ENCODE measurements at places on chromosomes 3 and 15. TPM values are rescaled to one million over a fixed set of nuclear protein-coding genes. Genes with fewer than 3 reads are reported as not detected.
A peak's percentile ranks its signal among the peaks of the same experiment; 100 is the strongest.

- no peak overlapping the region for H3K4me3 ChIP-seq
- H3K27me3 ChIP-seq = no peaks in the 10 kb centered on the region
- DNase-seq = no peak
Observed at GRCh38 chr15:71776304-71776703, 34.0 kb upstream of the NR2E3 start.

- no peaks in the 10 kb centered on the region for H3K36me3 ChIP-seq
- H3K27me3 ChIP-seq = no peaks in the 10 kb centered on the region
- no peak overlapping the region for H3K4me3 ChIP-seq
- no peak for DNase-seq
- H3K27ac ChIP-seq = no peak overlapping the region
Observed at GRCh38 chr3:189833996-189834395, 202.8 kb downstream of the TP63 start.

DNA sequence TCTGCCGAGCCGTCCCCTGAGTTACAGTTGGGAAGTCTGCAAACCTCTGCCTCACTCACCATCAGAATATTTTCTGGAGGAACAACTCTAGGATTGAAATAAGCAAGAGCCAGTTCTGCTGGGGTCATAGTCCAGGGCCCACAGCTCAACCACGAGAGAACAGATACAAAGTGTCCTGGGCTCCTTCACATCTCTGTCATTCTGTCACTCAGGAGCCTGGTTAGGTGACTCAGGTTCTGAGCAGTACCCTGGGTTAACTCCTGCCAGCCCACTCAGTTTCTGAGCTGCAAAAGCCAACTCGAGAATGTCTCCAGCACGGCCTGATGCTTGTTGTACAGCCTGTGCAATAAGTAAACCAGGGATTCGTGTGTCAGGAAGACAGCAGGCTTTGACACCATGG lies 155.7 kb downstream of the SLCO3A1 start:
- peaks cover 10% of the 10 kb centered on the region for H3K4me1 ChIP-seq
- no peak overlapping the region for H3K4me3 ChIP-seq
- no peak overlapping the region for H3K27ac ChIP-seq

DNA sequence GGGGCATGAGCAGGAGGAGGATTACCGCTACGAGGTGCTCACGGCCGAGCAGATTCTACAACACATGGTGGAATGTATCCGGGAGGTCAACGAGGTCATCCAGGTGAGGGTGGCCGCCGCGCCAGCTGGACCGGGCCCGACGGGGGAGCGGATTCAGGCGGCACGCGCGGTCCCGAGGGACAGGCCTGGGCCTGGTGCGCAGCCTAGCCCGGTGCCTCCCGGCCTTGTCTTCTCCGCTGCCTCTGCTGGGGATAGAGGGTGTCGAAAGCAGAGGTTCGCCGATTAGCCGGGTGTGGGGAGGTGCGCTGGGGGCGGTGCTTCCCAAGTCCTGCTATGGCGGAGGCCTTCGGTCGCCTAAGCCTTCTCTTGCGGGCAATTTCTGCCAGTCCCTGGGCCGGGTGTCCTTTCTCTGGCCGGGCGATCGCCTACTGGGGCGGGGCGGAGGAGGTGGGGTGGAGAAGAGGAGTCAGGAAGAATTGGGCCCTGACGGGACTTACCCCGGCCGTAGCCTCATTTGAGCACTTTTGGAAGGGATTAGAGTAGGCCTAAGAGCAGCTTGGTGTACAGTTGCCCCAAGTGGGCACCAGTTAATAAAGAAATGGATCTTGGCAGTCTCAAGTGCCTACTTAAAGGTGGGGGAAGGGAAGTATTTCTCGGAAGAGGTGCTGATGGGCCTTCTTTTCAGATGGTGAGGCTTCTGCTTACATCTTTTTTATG lies 940 bp downstream of the ARIH1 start:
- peak; percentile 89 for DNase-seq
- no peaks in the 10 kb centered on the region for H3K27me3 ChIP-seq
- peaks cover 55% of the 10 kb centered on the region for H3K4me1 ChIP-seq
- H3K4me3 ChIP-seq = peak overlapping the region; percentile 90
- H3K27ac ChIP-seq = peak overlapping the region; percentile 100

GRCh38 chr3:195060531-195061291 lies 210.2 kb downstream of the XXYLT1 start:
- no peak overlapping the region for H3K4me3 ChIP-seq
- H3K4me1 ChIP-seq = no peaks in the 10 kb centered on the region
- no peaks in the 10 kb centered on the region for H3K27me3 ChIP-seq
- no peak for DNase-seq
- no peak overlapping the region for H3K27ac ChIP-seq

DGKG gene
- total RNA-seq = 5.7 TPM

APPL1 gene
- 45.5 TPM for total RNA-seq

RARRES1 gene
- 65.8 TPM for total RNA-seq

All from lower lobe of right lung (tissue), 2 donors.